GM20000 (cell line): ENCODE measurements at places on chromosomes 16 and 17.
A peak's percentile ranks its signal among the peaks of the same experiment; 100 is the strongest.

- no peak for DNase-seq
These were observed 195.7 kb upstream of the TOX3 start for GRCh38 chr16:52742608-52743170.

DNA sequence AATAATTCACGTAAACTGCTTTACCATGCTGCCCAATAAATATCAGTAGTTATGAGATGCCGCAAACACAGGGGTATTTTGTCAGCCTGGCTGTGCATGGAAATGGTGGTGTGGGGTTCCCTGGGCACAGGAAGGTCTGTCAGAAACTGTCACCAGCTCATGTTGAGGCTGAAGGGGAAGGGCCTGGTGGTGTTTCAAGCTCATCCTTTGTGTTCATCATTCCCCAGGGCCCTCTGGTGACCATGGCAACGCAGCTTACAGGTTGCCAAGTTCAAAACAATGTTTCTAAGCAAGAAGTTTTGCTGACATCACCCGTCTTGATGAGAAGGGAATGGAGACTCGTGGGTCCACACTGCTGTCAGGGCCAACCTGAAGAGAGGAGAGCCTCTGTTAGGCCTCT is 348.9 kb upstream of the C16orf82 start:
- DNase-seq, result no peak

DNA sequence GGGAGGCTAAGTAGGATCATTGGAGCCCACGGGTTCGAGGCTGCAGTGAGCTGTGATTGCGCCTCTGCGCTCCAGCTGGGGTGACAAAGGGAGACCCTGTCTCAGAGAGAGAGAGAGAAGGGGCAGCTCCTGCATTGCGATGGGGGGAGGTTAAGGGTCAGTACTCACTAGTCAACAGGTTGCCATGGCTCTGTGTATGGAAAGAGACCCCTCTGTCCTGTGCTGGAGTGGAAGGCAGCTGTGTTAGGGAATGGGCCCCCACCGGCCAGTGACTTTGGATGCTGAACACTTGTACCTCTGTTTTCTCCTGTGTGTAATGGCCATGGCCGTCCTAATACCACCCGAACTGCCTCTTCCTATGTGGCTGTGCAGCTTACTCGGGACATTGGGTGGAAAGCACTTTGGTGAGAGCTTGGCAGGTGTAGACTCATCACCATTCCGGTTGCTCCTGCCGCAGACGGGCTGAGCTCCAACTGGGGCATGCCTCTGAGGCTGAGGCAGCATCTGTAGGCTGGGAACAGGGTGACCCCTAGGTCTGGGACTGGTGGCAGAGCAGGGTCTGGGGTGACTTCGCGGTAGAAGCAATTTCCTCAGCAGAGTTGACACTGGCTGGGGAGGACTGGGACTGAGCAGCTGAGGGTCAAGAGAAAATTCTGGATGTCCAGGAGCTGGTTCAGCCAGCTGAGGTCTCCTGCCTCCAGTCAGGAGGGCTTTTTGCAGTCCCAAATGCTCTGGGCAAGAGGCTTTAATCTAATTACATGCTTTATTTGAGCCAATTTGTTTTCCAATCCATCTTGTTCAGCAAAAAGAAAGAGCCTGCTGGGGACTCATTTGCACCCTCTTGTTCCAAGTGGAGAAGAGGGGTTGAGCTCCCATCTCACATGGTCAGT is 184.5 kb downstream of the NTN1 start:
- DNase-seq, result no peak

DNA sequence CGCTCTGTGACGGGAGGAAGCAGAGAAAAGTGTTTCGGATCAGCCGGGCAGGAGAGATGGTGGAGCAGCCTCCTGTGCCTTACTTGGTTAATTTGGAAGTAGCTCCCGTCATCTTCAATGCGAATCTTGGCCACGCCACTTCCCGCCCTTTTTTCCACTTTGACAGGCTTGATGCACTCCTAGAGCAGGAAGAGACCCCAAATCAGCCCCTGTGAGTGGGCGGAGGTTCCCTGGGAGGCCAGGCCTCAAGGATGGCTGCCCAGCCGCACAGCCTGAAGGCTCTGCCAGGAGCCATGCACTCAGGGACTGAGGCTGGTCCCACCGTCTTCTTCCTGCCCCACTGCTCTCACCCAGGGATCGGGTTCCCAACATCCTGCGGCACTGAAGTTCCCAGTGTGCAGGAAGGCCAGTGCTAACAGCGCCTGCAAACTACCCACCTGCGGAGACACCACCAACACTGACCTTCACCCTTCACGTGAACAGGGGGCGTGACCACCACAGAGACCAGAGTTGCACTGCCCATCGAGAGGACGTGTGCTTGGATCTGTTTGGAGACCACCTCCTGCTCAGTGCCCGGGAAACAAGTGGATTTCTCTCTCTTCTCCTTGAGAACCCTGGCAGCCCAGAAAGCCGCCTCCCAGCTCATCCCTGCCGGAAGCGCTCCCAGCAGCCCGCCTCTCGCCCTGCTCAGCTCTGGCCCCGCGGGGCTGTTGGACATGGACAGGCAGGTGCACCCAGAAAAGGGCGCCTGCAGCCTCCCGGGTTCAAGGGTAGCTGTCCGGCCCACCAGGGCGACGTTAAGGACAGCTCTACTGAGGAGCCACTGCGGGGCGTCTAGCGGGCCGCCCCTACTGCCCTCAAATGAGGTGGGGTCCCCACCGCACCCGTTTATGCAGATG is 988 bp downstream of the CIAO3 start:
- no peak for DNase-seq

- no peak for DNase-seq
These were observed 37.5 kb downstream of the AKAP10 start for GRCh38 chr17:19939993-19940721.

DNA sequence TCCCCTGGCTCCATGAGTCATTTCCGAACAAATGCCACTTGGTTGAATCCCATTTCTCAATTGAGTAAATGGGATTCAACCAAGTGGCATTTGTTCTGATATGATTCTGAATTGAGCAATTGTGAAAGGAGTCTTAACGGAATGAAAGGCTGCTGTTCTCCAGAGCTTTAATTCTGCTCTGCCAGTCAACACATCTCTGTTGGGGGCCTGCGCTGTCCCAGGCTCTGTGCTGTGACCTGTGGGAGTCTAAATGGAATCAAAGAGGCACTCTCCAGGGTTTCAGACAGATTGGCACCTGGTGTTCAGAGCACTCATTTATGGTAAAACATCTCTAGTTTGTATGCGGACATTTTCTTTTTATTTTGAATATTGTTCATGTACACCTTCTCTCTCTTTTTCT is 126.2 kb downstream of the WSCD1 start:
- no peak for DNase-seq

DNA sequence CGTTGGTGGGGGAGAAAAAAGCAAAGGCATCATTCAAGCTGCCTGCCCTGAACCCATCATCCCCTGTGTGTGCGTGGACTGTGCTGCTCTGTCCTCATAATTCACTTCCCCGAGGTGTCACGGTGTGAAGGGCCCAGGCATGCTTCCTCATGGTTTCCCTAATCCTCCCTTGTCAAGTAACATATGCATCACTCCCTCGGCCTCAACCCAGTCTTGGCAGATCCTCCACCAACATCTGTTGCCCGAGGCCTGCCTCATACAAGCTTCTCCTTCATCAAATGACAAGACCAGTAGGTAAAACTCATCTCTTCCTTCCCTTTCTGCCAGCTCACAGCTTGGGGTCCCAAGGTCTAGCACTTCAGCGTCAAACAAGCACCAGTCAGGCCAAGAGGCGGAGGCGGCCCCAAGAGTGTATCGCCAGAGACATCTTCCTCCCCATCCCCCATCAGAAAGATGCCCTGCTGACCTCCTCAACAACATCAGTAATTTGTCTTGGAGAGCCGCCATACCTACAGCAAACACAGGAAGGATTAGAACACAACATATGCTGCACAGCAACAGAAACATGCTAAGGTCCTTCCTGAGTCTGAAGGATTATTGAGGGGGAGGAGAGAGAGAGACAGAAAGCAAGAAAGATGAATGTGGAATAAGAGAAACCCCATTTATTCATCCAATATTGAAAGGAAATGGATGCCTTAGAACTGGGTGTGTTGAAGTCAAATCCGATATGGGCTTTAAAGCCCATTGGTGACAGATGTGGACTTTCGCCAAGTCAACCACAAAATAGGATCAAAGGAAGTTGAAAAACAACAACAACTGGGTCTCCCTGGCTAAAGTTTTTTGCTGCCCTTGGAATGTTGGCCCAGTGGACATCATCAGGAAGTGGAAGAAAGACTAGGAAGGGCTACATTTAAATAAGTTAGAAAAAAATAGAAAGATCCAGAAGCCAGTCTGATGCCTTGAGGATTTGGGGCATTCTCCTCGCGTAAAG is 38.4 kb downstream of the SOX9 start:
- DNase-seq, result no peak

GRCh38 chr16:48580925-48581500 is 29.0 kb downstream of the N4BP1 start:
- no peak for DNase-seq

GRCh38 chr17:45136846-45137560 is 1.5 kb downstream of the ACBD4 start:
- no peak for DNase-seq

DNA sequence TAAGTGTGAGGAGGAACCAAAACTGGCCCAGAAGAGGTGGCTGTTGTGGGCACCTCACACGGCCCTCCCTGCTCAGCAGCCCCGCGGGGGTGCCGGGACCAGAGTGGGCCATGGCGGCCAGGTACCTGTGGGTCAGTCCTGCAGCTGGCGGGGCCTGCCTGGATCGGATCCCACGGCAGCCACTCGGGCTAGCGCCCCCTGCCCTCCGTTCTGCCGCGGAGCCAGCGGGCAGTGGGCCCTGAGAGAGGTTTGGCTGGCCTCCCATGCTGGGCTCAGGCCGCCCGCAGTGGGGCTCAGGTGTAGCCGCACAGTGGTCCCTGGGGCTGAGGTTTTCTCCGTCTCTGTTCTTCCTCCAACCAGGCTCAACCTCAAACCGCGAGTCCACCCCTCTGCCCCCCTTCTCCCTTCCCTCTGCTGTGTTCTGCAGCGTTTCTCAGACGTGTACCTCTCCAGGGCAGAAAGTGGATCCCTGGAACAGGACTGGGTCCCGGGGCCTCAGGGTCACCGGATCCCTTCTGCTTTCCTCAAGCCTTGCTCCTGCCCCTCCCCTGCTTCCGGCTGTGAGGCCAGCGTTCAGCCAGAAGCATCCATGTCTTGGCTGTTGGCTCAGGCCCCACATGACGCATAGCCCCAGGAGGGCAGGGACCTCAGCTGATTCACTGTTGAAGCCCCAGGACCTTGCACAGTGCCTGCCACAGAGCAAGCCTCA is 28.6 kb upstream of the ITGA3 start:
- DNase-seq, result peak; percentile 3

- no peak for DNase-seq
These were observed 104.7 kb downstream of the COPRS start for GRCh38 chr17:31754239-31754945.

DNA sequence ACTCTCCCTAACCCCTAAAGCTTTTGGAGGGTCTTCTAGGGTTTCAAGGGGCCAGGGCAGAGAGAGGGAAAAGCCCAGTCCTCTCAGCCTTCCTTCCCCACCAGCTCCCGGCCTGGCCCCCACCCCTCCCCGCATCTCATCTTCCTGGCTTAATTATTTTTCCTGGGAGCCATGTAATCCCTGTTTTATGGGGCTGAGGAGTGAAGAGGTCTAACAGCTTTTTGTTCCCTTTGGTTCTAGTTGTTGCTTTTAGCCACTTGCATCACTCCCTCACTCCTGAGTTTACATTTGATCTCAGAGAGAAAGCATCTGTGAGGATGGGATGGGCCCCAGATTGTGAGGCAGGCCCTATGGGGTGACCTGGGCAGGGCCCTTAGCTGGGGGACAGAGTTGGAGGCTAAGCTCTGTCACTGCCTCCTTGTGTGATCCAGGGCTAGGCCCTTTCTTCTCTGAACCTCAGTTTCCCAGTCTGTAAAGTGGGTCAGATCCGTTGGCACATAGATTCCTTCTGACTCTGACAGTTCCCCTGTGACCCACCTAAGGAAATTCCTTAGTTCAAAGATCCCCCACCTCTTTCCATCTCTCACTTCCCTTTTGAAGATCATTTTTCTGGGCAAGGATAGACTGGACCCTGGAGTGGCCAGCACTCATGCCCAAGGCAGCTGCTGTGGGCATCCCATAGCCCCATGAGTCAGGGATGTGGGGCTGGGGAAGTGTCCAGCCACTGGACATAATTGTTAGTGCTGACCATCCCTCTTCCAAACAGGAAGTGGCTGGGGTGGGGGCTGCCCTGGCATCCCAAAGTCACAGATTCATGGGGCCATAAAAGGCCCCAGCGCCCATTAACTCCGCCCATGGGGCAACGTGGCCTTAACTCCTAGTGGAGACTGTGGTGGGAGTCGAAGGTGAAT is 20.1 kb downstream of the UNC119 start:
- no peak for DNase-seq

- no peak for DNase-seq
These were observed 83.0 kb downstream of the KANSL1 start for GRCh38 chr17:46110219-46110618.

- no peak for DNase-seq
These were observed 39.3 kb downstream of the BAIAP2 start for GRCh38 chr17:81073967-81074839.

- no peak for DNase-seq
These were observed 55.6 kb upstream of the ALOX12 start for GRCh38 chr17:6940186-6940649.

DNA sequence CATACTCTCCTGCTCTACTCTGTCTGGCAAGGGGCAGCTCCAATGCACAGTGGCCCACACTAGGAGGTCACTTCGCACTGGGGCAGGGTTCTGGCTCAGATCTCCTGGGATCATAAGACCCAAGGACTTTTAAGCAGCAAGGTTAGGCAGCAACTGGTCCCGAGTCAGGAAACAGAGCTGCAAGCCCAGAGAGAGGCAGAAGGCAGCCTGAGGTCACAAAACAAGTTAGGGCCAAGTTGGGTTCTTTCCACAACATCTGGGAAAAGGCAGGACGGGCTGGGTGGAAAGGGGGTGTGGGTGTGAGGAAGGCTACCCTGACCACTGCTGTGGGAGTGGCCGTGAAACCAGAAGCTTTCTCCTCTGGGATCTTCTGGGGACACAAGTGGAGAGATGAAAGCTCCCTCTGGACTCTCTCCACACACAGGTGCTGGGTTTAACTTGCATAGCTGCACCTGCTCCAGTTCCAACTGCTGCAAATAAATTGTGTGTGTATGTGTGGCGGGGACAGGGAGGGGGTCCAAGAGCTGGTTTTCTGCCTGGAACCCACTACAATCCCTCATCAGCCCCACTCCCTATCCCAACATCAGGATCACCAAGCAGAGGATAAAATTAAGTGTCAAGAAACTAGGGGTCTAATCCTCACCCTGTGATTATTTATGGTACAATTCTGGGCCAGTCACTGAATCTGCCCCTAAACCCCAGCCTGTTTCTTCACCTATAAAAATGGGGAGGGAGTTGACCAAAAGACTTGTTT is 8.0 kb upstream of the TSPOAP1 start:
- no peak for DNase-seq

GRCh38 chr16:8854298-8854948 is 14.4 kb downstream of the CARHSP1 start:
- DNase-seq, result no peak

DNA sequence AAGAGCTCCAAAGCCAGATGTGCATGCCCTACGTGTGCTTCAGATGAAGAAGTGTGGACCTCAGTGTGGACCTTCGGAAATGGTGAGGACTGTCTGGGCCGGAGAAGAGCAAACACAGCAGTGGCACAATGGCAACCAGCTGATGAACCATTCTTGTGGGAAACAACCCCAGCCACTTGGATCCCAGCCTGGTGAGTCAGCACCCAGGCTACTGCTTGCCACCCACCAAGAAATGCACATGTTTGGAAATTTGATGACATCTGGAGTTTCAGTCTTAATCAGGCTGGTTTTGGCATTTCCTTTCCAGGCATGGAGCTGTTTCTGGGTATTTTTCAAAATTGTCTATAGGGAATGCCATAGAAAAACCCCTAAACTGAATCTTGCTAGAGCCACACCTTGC is 42.7 kb downstream of the DYNLRB2 start:
- no peak for DNase-seq
